ENCODE measurements at places on chromosomes 16 and 17.

GRCh38 chr17:81825841-81826466, 7.1 kb downstream of the MCRIP1 start:
- no peak for DNase-seq

DNA sequence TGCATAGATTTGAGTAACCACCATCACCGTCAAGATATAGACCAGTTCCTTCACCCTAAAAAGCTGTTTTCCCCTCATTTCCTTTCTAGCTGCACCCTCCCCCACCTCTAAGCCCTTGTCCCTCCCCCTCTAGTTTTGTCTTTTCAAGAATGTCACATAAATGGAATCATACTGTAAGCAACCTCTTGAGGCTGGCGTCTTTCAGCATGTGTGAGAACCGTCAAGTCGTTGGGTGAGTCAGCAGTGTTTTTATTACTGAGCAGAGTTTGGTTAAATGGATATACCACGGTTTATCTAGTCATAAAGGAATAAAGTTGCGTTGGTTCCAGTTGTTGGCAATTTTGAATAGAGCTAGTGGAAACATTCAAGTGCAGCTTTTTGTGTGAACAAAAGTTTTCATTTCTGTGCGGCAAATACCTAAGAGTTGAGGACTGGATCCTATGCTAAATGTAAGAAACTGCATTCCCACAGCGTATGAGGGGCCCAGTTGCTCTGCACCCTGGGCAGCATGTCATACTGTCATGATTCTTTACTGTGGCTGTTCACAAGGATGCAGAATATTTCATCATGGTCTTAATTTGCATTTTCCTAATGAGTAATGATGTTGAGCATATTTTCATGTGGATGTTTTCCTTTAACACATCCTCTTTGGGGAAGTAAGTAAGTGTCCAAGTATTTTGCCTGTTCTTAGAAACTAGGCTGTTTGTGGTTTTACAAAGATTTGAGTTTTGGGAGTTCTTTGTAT, 264.3 kb downstream of the CPPED1 start:
- DNase-seq = no peak

DNA sequence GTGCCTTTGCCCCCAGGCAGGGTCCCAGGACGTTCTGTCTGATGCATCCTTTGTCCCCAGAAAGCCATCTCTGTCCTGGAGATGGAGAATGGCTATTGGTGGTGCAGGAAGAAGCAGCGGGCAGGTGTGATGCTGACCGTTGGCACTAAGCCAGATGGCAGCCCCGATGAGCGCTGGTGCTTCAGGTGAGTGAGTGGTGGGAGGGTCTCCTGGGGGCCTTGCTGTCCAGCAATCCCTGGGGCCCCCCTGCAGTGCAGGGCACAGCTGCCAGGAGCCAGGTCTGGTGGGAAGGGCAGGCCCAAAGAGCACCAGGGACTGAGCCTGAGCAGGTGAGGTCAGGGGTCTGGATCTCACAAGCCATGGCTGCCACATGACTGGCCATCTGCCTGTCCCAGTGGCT, 18.1 kb downstream of the TRPV2 start:
- DNase-seq = no peak

GRCh38 chr16:86363057-86363490, 147.3 kb upstream of the FOXF1 start:
- DNase-seq = peak; percentile 54

DNA sequence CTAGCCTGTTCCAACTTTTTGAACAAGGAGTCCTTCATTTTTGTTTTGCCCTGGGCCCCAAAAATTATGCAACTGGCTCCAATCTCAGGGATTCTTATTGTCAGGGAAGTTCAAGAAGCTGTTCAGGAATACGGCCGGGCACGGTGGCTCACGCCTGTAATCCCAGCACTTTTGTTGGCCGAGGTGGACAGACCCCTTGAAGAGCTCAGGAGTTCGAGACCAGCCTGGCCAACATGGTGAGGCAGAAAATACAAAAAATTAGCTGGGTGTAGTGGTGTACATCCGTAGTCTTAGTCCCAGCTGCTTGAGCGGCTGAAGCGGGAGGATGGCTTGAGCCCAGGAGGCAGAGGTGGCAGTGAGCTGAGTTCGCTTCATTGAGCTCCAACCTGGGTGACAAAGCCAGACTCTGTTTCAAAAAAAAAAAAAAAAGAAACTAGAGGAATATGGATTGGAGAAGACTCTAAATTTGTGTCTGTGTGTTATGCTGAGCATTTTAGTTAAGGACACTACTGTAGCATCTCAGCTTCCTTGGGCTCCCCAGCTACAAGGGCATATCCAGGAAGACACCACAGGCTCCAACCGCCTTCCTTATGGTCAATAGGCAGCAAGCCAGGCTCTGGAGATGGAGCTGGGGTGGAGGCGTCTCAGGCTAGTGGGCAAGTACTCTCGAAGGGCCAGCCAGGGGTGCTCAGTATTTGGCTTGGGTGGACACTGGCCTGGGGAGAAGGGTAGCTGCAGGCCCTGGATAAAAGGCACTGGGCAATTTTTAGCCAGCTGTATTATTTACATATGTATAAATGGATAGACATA, 56.8 kb upstream of the CREBBP start:
- DNase-seq = no peak

DNA sequence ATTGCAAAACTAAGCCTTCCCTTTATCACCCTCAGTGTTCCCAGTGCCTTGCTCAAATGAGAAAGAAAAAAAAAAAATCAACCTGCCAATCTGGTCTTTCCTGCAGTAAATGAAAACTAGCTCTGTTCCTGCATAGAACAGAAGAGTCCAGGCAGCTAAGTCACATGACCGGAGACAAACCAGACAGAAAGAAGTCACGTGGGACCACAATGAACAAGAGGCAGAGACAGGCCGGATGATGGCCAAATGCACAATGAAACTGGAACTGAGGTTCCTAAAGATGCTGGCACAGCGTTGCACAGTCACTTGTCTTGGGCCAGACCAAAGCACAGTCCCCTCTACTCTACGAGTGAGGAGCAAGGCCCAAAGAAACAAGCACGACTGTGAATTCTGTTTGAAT, 172.5 kb downstream of the GRIN2A start:
- no peak for DNase-seq

DNA sequence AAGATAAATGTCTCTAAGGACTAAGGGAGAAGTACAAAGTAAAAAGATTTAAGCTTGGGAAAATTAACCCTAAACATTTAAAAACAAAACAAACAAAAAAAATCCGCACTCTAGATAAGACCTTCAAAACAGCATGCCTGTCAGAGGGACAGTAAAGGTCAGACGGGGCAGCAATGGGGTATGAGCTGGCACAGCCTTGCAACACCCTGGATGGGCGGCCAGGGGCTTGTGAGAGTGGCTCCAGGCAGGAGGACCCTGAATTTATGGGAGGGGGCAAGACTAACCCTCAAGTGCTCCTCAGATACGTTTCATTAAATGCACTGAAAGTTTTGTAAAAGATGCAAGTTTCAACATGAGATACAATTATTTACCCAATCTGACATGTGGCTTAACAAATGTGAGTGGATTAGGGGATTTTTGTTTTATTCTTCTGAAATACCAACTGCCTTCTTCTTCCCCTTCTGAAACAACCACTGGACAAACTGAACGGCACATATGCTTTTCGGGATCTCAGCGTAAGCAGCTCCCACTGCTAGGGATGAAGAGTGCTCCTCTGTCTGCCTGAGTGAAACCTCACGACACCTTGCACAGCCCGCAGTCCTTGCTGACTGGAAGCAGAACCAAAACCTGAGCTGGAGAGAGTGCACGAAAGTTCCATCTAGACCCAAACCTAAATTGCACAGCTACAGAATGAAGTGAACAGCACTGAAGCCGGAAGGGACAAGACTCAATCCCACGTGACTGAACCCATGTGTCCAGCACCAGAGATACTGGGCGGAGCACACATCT, 128.4 kb downstream of the ANKRD11 start:
- no peak for DNase-seq

DNA sequence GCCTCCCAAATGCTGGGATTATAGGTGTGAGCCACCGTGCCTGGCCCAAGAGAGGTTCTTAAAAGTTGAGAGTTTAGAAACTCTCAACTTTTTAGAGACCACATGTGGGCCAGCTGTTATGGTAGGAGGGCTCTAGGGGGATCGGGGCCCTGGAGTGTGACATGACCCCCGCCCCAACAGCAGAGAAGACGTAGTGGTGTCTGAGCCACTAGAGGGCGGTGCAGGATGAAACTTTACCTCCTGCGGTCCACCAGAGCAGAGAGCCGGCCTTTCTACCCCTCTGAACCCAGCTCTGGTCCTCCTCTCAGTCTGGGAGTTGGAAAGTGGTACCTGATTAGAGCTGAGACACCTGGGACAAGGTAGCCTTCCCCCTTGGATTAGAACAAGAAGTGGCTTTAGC, 7.4 kb downstream of the CDK5RAP3 start:
- peak; percentile 52 for DNase-seq

- DNase-seq = no peak
Measured at GRCh38 chr16:21150375-21151001, at the start of gene DNAH3. Gene DNAH3, minus strand, starts transcription at chr16:21150846. Its CDS starts 527 bp downstream, at chr16:21150319.

DNA sequence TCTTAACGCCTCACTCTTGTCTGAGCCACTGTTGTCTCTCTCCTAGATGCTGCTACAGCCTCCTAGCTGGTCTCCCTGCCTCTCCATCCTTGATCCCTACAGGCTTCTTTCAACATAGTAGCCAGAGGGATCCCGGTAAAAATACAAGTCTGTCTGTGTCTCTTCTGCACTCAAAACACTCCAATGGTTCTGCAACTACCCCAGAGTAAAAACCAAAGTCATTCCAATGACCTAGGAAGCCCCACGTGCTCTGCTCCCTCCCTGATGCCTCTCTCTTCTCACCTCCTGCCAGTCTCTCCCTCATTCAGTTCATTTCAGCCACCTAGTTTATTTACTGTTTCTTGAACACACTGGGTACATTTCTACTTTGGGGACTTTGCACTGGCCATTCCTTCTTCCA, 135.2 kb downstream of the NPIPB5 start:
- no peak for DNase-seq

DNA sequence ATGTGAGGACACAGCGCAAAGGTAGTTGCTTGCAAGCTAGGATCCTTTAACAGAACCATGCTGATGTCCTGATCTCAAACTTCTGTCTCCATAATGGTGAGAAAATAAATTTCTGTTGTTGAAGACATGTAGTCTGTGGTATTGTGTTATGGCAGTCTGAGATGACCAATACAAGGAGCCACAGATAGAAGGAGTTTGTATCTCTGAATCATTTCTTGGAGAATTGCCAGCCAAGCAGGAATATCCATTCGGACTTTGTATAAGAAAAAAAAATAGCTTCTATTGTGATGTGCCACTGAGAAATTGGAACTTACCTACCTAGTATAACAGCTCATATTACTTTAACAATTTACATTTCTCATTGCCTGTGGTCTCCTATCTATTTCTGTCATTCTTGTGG, 447.6 kb upstream of the CA10 start:
- no peak for DNase-seq

DNA sequence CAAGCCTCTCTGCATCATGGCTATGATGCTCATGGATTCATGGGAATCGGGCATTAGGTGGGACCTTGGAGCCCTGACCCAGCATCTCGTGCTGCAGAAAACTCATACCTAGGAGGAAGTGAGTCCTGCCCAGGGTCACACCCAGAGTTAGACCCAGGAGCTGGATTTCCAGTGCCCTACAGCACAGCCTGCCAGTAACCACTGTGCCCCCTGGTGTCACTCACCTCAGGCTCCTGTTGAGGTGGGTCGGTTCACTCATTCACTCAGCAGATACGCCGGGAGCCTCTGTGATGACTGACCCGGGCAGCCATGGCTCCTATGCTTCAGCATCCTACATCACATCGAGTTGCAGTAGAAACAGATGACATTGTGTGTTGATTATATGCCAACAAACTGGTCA, 143.4 kb downstream of the MSI2 start:
- DNase-seq = no peak

DNA sequence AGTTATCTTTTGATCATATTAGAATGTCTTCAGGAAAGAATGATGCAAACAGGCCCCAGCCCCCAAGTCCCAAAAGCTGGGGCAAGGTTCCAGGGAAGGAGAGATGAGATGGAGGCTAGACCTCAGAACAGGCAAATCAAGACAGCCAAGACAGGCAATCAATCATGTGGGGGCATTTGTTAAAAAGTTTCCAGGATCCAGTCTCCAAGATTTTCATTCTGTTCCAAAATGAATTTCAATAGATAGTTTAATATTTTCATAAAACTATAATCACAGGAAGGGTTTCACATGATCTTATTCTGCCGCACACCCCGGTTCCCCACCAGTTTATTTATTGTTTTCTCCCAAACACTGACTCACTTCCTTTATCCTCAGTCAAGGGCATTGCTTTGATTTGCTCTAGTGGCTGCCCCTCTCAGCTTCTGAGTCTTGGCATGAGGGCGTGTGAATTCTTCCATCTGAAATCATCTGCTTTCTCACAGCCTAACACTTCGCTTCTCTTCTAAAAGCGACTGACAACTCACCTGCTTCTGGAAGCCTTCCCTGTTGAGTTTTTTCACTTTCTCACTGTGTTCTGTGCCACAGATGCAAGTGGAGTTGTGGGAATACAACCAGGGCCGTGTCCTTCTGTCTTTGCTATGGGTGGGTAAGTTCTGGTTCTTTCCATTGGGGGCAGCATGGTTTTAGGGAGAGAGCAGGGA, 12.2 kb upstream of the TERF2 start:
- DNase-seq = peak; percentile 84

GRCh38 chr16:1398351-1398750, 16.2 kb downstream of the UNKL start:
- no peak for DNase-seq

DNA sequence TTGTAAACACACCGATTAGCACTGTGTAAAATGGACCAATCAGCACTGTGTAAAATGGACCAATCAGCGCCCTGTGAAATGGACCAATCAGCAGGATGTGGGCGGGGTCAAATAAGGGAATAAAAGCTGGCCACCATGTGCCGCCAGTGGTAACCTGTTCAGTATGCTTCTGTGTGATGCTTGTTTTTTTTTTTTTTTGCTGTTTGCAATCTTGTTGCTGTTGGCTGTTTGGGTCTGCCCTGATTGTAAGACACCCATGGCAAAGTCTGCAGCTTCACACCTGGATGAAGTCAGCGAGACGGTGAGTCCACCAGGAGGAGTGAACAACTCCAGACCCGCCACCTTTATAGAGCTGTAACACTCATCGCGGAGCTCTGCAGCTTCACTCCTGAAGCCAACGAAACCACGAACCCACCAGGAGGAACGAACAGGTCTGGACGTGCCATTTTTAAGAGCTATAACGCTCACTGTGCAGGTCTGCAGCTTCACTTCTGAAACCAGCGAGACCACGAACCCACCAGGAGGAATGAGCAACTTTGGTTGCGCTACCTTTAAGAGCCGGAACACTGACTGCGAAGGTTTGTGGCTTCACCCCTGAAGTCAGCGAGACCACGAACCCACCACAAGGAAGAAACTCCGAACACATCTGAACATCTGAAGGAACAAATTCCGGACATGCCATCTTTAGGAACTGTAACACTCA, 85.0 kb upstream of the MED9 start:
- no peak for DNase-seq

- DNase-seq = no peak
Measured at GRCh38 chr17:79262624-79263023, 188.0 kb downstream of the ENGASE start.

- no peak for DNase-seq
Measured at GRCh38 chr17:75338335-75338734, 49.1 kb upstream of the SLC25A19 start.

Data from NCI-H460 (cell line).